Stimulated activated CD4-positive, alpha-beta T cell treated with anti-CD3 and anti-CD28 coated beads, Interleukin-1b, Interleukin-23, amount 100 ng/mL, for 24 hours (primary cell): ENCODE measurements at places on chromosomes 7 and 10.

- DNase-seq, result no peak
These were observed 159.9 kb downstream of the MDFIC start for GRCh38 chr7:115081772-115082171.

GRCh38 chr7:86776136-86776535, 132.4 kb downstream of the GRM3 start:
- DNase-seq, result no peak

DNA sequence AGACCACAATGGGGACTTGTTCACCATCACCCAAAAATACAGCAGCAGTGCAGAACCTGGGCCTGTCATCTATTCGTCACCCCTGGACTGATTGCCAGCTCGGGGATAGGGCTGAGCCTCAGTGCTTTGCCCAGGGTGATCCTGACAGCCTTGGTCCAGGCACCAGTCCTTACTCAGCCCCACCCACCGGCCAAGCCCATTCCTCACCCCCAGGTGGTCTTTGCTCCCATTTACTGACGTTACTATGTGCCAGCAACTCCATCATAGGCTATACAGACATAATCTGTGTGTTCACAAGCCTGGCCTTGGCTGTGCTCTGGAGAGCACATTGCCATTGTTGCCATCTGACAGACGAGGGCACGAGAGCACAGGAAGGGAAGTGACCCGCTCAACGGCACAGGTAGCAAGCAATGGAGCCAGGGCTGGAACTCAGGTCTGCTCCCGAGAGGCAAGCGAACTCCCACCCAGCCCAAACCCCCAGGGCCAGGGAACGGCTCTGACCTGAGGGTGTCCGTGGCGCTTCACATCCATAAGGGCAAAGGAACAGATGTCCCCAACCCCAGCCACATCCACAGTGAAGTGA, 6.8 kb downstream of the ATG9B start:
- no peak for DNase-seq

- DNase-seq, result no peak
These were observed 303.5 kb downstream of the PAXIP1 start for GRCh38 chr7:154699417-154699816.

GRCh38 chr10:15280462-15280861, 90.6 kb downstream of the FAM171A1 start:
- no peak for DNase-seq

- DNase-seq, result no peak
These were observed 29.9 kb downstream of the CNPY1 start for GRCh38 chr7:155516466-155516865.

DNA sequence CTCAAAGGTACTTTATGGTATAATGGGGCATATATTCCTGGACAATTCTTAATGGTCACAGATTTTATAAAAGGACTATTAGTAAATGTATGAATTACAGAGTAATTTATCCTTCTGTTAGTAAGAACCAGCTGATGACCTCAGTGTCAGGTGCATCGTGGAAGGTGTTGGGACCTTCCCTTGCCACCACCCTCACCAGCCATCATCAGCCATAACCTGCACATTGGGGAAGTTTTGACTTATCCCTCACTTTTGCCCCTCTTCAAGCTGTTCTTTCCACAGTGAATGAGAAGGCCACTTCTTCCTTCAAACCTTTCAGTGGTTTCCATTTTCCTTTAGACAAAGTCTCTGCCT, 52.2 kb downstream of the FIGNL1 start:
- DNase-seq, result no peak
